ENCODE measurements at places on chromosomes 13 and 19. TPM values are rescaled to one million over a fixed set of nuclear protein-coding genes. Genes with fewer than 3 reads are reported as not detected.

GRCh38 chr19:35549174-35549788, 3.9 kb downstream of the TMEM147 start:
- no peak for DNase-seq

GRCh38 chr13:102816708-102817107, 17.8 kb downstream of the BIVM start:
- no peak for DNase-seq

Gene CD37
- 2.0 TPM for polyA plus RNA-seq

- DNase-seq, result no peak
These were observed 1.5 kb downstream of the FXYD3 start for GRCh38 chr19:35117116-35117515.

DNA sequence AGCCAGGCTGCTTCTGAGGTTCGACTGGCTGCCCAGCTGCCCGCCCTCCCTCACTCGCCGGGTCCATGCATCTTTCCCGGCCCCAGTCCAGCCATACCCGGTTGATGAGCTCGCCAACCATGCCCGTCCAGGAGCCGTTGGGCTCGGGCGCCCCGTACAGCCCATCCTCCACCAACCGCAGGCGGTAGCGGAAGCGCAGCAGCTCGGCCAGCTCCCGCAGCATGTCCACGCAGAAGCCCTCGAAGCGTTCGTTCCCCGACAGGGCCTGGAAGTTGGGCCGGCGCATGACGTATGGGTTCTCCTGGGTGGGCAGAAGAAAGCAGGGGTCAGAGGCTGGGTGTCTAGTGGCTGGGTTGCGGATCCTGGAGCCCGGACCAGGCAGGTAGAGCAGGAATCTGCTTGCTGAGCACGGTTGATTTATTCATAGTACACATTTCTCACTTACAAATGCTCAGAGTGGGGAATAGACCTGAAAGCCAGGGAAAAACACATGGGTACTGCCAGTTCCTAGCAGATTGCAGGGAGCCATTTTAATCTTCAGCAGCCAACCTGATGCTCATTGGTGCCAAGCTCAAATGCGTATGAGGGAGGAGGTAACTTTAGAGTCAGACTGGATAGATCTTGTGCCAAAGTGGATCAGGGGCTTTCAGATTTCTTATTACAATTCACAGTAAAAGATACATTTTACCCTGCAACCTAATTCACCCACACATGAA, 27.4 kb downstream of the GRIK5 start:
- DNase-seq, result no peak
